T-helper 17 cell (primary cell): ENCODE measurements at places on chromosomes 1 and 21. TPM values are rescaled to one million over a fixed set of nuclear protein-coding genes. Genes with fewer than 3 reads are reported as not detected.

- no peak for DNase-seq
These were observed 63.1 kb downstream of the PLPPR4 start for GRCh38 chr1:99327357-99327756.

- no peak for DNase-seq
These were observed 58.0 kb downstream of the RBM11 start for GRCh38 chr21:14273736-14274538.

GRCh38 chr1:4784761-4785160, 130.4 kb downstream of the AJAP1 start:
- DNase-seq = no peak

Gene BEST4
- 1.4 TPM for total RNA-seq

Gene PRR9
- not detected for total RNA-seq

DNA sequence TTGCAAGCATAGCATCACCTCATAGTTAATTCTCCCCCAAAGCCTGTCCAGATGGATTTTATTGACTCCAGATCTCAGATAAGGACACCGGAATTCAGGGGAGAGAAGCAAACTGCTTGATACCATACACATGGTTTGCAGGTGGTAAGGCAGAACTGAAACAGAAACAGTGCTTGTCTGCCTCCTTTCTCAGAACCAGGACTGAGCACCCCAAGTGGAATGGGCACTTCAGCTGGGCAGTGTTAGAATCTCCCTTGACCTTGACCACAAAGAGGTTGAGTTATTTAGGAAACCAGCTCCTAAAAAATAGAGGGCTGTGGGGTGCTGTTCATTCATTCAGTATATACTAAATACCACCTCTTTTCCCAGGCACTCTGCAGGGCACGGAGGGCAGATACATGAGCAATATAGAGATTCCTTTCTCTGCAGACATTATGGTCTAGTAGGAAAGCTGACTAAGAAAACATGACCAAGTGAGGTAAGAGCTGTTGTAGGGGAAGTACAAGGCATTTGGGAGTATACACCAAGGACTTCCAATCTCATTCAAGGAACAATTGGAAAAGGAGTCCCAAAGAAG, 185.2 kb downstream of the C1orf94 start:
- no peak for DNase-seq

GRCh38 chr21:24042687-24043086, 1564.6 kb downstream of the MRPL39 start:
- DNase-seq = no peak

GRCh38 chr1:19038096-19038495, 81.6 kb upstream of the IFFO2 start:
- DNase-seq = no peak

Gene ANKRD65
- not detected for total RNA-seq

DNA sequence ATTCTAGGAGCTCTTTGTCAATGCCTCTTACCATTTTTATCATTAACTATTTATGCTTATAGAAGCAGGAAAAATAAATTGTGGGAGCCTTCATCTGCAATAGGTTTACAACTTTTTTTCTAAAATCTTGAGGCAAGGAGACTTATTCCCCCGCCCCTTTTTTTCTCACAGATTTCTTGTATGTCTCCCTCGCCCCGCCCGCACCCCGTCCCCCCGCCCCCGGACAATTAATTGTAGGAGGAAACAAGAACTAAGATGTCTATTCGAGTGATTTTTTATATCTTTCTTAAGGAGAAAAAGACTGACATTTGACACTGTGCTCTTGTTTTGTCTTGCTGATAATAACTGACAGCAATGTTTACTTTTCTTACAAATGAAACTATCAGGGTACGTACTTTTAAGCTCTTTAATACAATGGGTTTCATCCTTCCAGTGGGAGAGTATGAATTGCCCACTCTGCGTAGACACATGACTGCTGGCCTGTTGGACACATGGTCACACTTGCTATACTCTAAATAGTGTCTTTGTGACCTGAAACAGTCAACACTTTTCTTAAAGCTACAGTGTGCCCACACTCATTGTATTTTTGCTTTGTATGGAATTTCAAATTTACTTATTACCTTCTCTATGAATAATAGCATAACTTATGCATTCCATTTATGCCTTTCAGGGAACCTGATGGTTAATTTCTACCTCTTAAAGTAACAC, 1.5 kb upstream of the IVNS1ABP start:
- DNase-seq = no peak

Gene RAB25
- 1.4 TPM for total RNA-seq

Gene LIPI
- not detected for total RNA-seq

GRCh38 chr1:80044662-80045061, 1038.1 kb upstream of the ADGRL4 start:
- DNase-seq = no peak

Gene GNAT2
- not detected for total RNA-seq

DNA sequence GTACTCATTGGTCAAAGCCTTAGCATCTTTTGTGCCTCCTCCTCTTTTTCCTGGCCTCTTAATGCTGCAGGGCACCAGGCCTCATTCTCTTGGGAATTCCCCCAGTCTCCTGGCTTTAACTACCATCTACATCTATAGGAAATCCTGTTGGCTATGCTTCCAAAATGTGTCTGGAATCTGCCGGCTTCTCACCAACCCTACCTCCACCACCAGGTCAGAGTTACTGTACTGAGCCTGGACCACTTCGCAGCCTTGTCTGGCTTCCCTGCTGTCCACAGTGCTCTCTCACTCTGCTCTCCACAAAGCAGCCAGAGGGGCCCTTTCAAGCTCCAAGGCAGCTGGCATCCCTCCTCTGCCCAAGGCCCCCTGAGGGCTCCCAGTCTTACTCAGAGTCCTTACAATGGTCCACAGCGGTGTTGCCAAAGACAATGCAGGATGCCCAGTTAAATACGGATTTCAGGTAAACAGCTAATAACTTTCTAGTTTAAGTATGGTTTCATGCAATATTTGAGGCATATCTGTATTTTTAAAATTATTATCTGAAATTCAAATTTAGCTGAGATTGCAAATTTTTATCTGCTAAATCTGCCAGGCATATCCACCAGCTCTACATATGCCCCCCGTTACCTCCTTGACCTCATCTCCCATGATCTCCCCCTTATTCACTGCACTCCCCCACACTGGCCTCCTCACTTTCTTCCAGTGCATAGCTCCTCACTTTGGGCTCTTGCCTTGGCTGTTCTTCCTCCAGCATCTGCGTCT, 34.5 kb upstream of the FAM163A start:
- DNase-seq = no peak

Gene ELAPOR1
- 30.6 TPM for total RNA-seq

GRCh38 chr1:187275985-187276575, 447.3 kb downstream of the PLA2G4A start:
- no peak for DNase-seq

DNA sequence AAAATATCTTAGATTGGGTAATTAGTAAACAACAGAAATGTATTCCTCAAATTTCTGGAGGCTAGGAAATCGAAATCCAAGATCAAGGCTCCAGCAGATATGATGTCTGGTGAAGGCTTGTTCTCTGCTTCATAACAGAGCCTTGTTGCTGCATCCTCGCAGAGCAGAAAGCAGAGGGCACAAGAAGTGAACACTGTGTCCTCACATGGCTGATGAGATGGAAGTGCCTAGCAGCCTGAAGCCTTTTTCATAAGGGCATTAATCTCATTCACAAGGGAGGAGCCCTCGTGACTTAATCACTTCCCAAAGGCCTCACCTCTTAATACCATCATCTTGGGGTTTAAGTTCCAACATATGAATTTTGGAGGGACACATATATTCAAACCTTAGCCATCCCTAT, 77.2 kb upstream of the FOXD3 start:
- DNase-seq = no peak

DNA sequence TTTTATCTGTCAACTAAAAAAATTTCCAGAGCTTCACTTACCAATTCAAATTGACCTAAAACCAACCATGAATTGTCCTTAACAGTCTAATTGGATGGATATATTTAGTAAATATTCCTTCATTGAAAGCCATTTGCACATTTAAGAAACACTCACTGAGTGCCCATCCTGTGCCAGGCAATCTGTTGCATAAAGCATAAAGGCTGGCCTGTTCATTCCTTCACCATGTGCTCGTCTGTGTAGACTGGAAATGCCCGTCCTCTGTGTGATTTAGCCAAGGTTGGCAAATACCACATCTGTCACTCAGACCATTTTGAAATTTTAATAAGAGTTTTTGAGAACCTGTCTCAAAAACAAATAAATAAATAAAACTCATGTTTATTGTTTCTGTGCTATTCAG, 57.1 kb downstream of the ZNF684 start:
- DNase-seq = no peak

DNA sequence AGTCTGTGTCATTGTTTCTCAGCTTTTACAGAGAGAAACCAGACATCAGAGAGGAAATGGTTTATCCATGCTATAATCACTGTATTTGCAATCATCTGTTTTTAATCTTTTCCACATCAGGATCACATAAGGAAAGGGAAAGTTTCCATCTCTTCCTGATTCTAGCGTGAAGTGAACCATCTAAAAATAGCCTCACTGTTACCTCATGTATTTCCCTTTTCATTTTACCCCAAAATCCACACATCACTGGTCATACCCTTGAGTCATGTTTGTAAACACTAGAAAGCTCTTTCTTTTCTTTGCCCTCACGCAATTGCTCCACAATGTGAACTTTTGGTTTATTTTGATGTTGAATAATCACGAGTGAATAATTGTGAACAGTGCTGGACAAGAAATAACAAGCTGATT, 146.0 kb downstream of the PLA2G4A start:
- DNase-seq = no peak

DNA sequence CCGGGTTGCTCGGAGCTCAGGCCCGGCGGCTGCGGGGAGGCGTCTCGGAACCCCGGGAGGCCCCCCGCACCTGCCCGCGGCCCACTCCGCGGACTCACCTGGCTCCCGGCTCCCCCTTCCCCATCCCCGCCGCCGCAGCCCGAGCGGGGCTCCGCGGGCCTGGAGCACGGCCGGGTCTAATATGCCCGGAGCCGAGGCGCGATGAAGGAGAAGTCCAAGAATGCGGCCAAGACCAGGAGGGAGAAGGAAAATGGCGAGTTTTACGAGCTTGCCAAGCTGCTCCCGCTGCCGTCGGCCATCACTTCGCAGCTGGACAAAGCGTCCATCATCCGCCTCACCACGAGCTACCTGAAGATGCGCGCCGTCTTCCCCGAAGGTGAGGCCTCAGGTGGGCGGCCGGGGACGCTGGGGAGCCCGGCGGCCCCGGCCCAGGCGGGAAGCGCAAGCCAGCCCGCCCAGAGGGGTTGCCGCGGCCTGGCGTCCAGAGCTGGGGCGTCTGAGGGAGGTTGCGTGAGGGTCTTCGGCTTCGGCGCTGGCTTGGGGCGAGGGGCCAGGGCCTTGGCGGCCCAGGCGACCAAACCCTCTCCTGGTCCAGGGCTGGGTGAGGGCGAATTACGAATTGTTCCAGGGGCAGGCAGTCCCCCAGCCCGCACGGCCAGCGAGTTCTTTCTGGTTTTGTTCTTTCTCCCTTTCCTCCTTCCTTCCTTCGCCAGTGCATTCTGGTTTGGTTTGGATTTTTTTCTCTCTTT, 805 bp downstream of the SIM2 start:
- DNase-seq = no peak

Gene OR2L2
- total RNA-seq = 0.22 TPM

DNA sequence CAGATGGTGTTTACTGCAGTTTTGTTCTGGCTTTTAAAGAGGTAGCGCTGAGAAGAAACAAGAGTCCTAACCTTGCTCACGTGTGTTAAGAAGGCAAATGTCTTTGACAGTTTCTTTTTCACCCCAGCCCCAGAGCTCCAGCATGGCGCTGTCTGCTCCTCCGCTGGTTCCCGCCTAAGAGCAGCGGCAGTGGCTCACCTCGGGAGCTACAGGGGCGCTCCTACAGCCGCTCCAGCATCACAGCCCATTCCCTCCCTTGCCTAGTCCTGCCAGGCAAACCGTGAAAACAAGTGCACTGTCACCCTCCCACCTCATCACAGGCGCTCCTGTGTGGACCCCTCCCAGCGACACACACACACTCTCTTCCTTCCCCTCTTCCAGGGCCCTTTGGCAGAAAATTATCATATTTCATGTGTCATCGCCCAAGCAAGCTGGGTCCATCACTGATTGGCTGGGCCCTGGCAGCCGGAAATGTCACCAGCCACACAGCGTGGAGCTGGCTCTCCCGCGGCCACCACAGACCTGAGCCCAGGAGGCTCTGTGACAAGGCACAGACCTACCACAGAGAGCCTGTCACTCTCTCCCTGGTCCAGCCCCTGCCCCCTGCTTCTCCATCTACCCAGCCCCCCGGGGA, 1.2 kb upstream of the HIVEP3 start:
- peak; percentile 63 for DNase-seq

- no peak for DNase-seq
These were observed 186.2 kb upstream of the ARHGEF16 start for GRCh38 chr1:3268281-3268680.

Gene FLG2
- not detected for total RNA-seq

GRCh38 chr1:160096274-160097116, 1.9 kb downstream of the IGSF8 start:
- no peak for DNase-seq

DNA sequence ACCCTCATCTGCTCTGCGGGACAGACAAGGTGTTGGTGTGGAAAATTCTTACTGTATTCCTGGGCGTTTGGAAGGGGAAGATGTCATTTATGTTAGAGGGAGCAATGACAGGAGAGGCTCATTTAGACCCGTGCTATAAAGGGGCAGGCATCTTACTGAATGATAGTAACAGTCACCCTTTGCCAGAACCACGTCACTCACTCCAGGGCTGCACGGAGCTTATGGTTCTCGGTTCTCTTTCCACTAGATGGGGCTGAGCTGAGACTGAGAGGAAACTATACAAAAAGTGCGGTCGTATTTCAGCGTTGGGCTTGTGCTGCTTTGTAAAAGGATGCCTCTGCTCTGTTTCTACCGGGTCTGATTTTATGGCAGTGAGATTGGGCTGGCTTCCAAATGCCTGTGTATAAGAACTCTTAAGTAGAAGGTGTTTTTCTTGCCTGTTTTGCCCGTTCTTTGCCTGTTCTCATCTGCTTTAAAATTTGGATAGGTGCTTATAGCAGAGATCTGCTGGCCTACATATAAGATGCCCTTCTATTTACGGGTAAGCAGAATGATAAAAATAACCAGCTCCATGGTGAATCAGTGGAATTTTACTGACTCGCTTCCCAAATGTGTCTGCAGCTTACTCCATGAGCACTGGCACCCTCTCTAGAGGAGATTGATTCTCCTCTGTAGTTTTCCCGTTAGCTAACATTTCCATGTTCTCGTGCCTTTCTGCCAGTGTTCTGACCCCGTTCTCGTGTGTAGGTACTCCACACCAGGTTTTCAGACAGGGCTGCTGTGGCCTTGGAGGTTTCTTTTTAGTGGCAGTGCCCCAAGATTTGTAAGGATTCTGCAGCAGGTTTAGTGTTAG, 55.9 kb downstream of the MRPS6 start:
- peak; percentile 23 for DNase-seq
